ENCODE measurements at places on chromosomes 16 and 17.

DNA sequence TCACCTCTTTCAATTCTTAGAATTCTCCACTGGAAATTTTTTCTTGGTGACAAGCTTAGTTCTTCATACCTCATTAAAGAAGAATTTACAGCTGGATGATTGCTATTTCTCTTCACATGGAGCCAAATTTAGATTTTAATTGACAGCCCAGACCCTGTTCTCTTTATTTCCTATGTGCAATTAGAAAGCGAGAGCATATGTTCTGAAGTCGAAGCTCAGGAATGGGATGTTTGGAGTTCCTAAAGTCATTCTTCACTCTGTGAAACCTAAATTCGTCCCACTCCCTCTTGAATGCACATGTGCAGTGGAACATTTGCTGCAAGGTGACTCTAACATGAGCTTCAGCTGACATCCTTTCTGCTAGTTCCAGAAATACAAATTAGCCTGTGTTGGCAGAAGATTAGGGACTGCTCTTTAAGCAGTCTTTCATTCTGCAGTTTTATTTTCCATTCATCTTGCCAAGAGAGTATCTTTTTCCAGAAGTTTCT, 129.3 kb upstream of the KCNJ16 start:
- DNase-seq, result no peak

DNA sequence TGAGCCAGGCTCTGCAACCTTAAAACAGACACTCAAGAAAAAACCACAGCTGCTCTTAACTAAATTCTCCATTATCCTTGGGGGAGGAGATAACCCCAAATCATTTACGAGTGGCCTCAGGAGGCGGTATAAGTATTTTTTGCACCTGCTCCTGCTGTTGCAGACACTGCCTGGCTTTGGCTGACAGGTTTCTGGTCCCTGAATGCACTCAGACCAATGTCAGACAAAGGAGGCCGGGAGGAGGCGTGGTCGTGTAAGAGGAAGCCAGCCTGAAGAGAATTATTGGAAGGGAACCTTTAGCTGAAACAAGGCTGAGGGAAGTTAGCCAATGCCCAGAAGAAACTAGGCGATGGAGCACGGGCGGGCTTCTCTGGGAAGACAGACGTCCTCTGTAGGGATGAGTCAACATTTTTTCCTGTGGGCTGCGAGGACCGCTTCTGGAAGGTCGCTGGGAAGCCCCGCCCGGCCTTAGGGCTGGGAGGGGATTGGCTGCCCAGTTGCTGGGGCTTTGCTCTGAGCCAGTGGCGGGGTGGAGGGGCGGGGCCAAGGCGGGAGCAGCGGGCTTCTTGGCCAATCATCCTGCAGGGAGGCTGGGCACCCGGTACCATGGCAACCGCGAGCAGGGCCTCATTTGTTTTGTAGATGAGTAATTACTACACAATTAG, 82.3 kb downstream of the CCDC182 start:
- DNase-seq, result no peak

DNA sequence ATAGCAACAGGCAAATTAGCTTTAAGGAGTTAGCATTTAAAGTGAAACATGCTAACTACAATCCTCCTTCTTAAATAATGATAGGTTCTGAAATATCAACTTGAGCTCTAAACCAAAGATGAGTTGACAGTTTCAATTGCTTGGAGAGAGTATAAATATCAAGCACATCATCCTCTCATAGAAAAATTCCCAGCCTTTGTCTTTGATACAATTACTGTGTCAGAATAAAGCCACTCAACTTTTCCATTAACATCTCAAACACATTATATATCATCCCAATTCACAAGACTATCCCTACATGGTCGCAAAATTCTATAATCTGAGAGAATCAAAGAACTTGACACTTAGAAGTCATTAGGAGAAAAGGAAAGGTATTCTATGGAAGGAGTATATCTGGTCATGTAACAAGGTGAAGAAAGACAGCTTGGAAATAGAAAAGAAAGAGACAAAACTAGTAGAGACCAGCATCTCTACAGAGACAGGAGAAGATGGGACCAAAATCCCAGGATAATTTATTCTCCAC, 189.8 kb downstream of the CEP112 start:
- DNase-seq, result no peak

DNA sequence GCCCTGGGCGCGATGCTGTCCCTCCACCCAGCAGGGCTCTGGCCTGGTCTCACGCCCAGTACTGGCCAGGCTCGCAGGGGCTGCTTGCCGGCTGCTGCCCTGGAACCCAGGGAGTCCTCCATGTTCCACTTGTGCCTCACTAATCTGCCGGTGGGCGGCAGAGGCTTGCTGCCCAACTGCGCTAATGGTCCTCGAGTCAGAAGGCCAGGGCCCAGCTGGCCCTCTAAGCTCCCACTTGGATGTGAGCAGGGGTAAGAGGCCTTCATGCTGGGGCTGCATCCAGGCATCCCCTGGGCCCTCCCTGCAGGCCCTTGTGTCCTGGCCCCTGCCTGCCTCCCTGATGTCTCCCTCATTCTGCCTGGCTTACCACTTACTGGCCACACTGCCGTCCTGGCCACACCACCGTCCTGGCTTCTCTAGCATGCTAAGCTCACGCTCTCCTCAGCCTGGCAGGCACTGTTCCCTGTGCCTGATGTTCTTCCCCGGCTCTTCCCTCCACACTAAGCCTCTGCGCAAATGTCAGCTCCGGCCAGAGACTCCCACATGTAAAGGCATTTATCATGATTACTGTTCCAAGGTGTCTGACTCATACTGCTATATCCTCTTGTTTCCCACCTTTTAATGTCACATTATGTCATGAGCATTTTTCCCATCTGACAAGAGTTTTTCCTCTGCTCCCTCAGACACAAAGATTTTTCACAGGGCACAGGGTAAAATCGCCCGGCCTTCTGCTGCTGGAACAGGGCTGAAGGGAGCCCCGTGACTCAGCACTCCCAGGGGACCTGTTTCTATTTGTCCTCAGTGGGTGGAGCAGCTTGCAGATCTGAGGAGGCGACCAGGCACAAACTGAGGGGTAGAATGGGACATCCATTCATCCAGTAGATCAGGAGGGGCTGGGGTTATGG, 15.9 kb downstream of the B9D1 start:
- DNase-seq, result no peak

DNA sequence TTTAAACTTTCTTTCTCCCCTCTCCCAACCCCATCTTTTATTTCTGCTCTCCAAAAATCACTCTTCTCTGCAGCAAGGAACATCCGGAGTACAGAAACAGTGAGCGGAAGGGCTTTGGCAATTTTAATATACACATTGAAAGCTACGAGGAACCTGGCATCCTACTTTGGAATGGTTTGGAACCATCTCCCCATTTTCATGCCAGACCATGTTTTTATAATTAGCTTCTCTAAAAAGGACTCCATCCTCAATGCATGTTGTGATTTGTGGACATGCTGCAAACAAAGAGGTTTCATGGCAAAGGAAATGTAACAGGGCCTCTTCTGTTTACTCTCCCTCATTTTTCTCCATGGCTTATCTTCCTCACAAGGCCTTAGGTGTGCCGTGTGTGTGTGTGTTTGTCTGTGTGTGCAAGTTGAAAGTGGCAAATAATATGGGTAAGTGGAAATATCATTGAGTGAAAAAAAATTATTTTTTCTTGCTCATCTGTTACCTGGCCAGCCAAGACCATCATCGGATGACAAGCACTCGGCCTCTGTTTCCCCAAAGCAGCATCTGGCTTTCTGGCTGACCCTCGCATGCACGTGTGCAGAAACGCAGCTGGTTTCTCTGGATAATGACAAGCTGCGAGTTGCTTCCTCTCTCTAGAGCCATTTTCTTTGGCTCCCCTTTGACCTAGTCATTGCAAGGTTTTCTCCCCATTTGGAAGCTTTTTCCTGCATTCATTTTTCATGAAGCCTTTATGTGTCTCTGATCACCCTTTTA, 585.0 kb downstream of the TMEM114 start:
- DNase-seq, result no peak

GRCh38 chr17:53659181-53659580, 163.5 kb upstream of the KIF2B start:
- no peak for DNase-seq

GRCh38 chr16:25013751-25014499, 1.2 kb downstream of the ARHGAP17 start:
- no peak for DNase-seq

- DNase-seq, result no peak
Observed at GRCh38 chr17:67605256-67605912, 112.4 kb upstream of the NOL11 start.

GRCh38 chr17:10172241-10172741, 26.1 kb downstream of the GAS7 start:
- no peak for DNase-seq

- no peak for DNase-seq
Observed at GRCh38 chr17:39177256-39177655, 11.3 kb upstream of the ARL5C start.

All from activated CD8-positive, alpha-beta memory T cell treated with anti-CD3 and anti-CD28 coated beads for 48 hours (primary cell).